ENCODE measurements at places on chromosomes 7 and 10. TPM values are rescaled to one million over a fixed set of nuclear protein-coding genes. Genes with fewer than 3 reads are reported as not detected.

GRID2IP gene
- 0.07 TPM for total RNA-seq

ZPBP gene
- not detected for total RNA-seq

HOXA5 gene
- total RNA-seq: not detected

PDE6C gene
- total RNA-seq: not detected

THSD7A gene
- 3.5 TPM for total RNA-seq

GRID1 gene
- total RNA-seq: 0.48 TPM

LFNG gene
- 58.6 TPM for total RNA-seq

CHRM2 gene
- total RNA-seq: not detected

CAMK1D gene
- 27.4 TPM for total RNA-seq

FRMPD2 gene
- total RNA-seq: 0.39 TPM
